HT-29 (cell line): ENCODE measurements at places on chromosomes 4 and X.

DNA sequence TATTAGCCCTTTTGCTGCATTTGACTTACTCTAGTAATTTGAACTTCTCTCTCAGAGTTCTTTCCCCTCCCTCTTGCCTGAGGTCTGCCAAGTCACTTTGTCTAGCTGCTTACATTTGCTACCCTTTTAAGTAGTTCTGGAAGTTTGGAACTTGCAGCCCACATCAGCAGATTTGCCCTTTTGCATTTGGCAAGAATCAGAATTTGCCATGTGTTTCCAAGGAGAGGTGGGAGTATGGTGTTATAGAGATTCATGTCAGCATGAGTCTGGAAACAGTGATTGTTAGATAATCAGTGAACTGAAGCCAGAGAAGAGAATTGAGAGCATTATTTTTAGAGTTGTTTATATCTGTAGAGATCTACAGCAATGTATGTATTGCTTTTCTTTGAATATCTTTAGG is 52.1 kb downstream of the KLHL34 start:
- no peak for DNase-seq

- DNase-seq, result no peak
These were observed 32.1 kb downstream of the UTP14A start for GRCh38 chrX:129938081-129938480.

DNA sequence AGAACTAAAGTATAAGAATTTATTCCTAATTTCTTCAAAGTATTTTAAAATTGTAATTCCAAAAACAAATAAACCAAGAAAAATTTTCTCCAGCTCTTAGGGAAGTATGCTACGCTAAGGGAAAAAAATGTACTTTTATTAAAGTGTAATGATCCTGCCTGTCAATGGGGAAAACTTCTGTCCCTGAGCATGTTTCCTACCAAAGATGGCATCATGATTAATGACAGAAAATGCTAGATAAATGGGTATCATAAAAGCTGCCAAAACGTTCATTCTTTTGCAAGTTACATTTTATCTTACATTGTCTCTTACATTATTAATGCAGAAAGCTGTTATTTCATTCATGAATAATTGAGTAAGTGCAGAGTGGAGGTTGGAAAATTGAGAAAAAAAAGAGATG is 443.4 kb downstream of the TECRL start:
- DNase-seq, result no peak

- DNase-seq, result no peak
These were observed 197.2 kb downstream of the NPNT start for GRCh38 chr4:106092361-106093040.

- no peak for DNase-seq
These were observed 260.5 kb downstream of the RAPGEF2 start for GRCh38 chr4:159363361-159363760.

- no peak for DNase-seq
These were observed 14.1 kb upstream of the SMIM43 start for GRCh38 chr4:121778991-121779628.

DNA sequence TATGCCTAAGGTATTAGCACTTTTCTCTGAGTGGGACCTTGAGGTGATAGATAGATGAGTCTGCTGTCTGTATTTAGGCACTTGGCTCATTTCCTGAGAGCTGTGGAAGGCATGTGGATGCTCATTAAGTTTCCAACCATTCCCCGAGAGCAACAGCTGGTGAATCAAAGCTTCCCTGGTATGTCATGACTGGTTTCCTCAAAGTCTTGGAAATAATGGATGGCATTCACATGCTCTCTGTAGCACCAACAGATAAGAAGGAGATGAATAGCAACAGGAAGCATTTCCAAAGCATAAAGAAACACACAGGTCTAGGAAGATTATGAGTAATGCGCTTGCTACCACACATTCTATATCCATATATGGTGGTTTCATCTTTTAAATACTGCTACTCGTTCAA is 118.3 kb upstream of the ETNPPL start:
- DNase-seq, result no peak

DNA sequence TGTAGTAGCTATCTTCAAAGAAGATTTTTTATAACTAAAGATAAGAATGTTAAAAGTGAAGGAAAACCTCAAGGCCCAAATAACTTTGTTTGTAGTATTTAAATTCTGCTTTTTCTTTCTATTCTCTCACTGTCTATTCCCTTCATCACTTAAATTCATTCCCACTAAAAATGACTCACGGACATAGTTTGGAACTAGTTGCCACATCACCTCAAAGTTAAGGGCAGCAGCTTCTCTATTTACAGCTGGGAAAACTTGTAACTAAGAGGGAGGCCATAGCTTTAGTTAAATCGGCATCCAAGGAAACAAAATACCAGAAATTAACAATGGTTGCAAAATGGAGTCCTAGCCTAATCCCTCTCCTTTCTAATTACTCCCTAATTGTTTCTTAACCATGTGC is 325.4 kb upstream of the MAGEB2 start:
- DNase-seq, result no peak

DNA sequence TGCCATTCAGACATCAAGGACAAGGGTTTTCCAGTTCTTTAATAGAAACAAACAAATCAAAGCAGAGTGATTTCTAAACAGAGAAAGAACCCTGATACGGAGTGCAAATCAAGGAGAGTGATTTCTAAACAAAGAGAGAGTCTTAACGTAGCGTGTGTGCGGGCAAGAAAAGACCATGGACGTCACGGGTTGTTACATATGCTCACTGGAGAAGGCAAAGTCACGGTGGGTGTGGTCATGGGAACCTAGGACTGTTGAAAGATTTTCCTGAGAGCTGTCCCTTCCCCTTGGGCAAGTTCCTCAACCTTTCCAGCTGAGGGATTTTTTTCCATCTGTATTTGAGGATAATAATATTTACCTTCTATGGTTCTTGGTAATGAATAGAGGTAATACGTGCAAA is 95.0 kb upstream of the SLC34A2 start:
- no peak for DNase-seq
